LHCN-M2 (cell line): ENCODE measurements at places on chromosomes 6 and 20. TPM values are rescaled to one million over a fixed set of nuclear protein-coding genes. Genes with fewer than 3 reads are reported as not detected.

The CHD6 gene
- total RNA-seq: 19.5 and 20.2 TPM in 2 replicates

The CST9 gene
- total RNA-seq: not detected in 2 replicates

The C6orf58 gene
- total RNA-seq: not detected in 2 replicates

The ETV7 gene
- total RNA-seq: 0.17 TPM in 1 of 2 replicates, not detected in the other

The ENPP5 gene
- total RNA-seq: 1.3 and 2.2 TPM in 2 replicates

The PAX1 gene
- not detected in 2 replicates for total RNA-seq

The SLC44A4 gene
- total RNA-seq: 0.06 TPM in 1 of 2 replicates, not detected in the other
